Stimulated activated memory B cell treated with anti-CD40 and anti-IgM and Interleukin-4, amounts not matched to agents 10 μg/mL and 1 μg/mL and 100 μg/mL, for 72 hours (primary cell): ENCODE measurements at places on chromosomes 5 and 9.

DNA sequence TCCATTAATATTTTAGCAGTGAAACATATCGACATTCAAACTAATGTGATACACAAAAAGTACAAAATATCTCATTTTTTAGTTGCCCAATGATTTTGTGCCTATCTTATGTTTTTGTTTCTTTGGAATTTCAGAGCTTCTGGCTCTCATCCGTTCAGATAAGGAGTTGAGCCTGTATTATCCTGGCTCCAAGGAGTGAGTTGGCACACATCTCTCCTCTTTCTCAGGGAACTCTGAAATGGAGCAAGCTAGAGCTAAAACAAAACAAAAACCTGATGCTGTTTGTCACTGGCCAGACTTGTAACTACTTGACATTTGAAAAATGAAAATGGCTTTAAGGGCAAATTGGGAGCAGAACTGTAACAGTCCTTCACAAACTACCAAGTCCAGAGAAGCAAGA, 131.3 kb upstream of the SLC28A3 start:
- H3K27ac ChIP-seq = no peak overlapping the region
- no peak overlapping the region for H3K4me3 ChIP-seq
- H3K4me1 ChIP-seq = no peaks in the 10 kb centered on the region
- H3K27me3 ChIP-seq = no peaks in the 10 kb centered on the region

DNA sequence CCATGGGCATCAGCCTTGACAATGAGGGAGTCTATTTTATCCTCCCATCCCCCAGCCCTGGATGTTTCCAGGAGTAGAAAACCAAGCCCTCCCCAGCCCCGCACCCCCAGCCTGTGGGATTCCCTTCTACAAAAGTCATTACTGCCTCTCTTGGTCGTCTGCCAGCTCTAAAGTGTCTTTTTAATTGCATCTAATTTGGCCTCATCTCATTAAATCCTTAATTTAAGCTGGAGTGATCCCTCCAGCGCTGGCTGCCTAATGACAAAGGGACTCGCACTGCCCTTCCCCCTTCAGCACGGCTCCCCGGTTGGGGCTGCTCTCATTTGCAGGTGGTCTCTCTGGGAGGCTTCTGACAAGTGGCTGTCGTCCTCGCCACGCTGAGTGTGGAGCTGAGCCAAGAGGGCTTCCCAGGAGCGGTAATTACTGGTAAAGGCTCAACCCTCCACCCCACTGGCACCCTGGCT, 107.9 kb upstream of the ALDH1B1 start:
- H3K36me3 ChIP-seq = no peaks in the 10 kb centered on the region
- H3K4me3 ChIP-seq = no peak overlapping the region
- no peak for ATAC-seq
- H3K4me1 ChIP-seq = no peaks in the 10 kb centered on the region
- H3K27me3 ChIP-seq = peaks cover 21% of the 10 kb centered on the region

DNA sequence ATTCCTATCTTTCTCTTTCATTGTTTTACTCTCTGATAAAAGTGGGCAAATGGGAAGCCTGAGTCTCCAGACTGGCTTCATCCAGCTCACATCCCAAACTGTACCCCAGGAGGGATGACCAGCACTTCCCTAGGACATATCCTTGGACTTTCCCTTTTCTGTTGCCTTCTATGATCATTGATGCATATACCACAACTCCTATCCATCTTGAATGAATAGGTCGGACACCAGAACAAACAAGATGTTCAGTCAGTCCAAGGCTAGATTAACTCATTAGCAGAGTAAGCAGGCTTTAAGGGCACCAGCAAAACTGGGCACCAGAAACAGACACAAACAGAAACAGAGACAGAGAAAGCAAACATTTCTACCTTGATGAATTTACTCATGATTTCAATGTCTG, 159.1 kb upstream of the RGMB start:
- H3K36me3 ChIP-seq = no peaks in the 10 kb centered on the region
- no peak for ATAC-seq
- H3K27ac ChIP-seq = no peak overlapping the region
- no peaks in the 10 kb centered on the region for H3K4me1 ChIP-seq
- H3K27me3 ChIP-seq = no peaks in the 10 kb centered on the region

DNA sequence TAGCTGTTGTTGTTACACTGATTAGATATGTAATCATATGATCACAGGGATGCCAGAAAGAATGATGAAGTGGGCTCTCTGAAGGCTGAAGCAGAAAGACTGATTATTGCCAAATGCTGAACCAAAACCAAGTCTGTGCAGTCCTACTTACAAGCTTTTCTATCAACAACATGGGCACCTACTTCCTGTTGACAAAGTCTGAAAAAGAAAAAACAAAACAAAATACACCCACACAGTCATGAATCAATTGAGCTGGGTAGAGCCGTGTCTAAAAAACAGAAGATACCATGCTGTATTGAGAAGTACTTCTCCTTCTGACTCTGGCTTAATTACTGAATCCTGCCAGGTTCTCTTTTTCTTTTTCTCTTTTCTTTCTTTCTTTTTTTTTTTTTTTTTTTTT, 363.4 kb downstream of the RAB3C start:
- ATAC-seq = no peak
- H3K27me3 ChIP-seq = peaks cover 21% of the 10 kb centered on the region
- H3K27ac ChIP-seq = no peak overlapping the region
- no peaks in the 10 kb centered on the region for H3K36me3 ChIP-seq
- no peaks in the 10 kb centered on the region for H3K4me1 ChIP-seq
- no peak overlapping the region for H3K4me3 ChIP-seq

GRCh38 chr9:106941916-106942315, 79.0 kb downstream of the ZNF462 start:
- no peak for ATAC-seq
- no peaks in the 10 kb centered on the region for H3K27me3 ChIP-seq
- H3K4me3 ChIP-seq = no peak overlapping the region
- no peaks in the 10 kb centered on the region for H3K4me1 ChIP-seq
- no peak overlapping the region for H3K27ac ChIP-seq

DNA sequence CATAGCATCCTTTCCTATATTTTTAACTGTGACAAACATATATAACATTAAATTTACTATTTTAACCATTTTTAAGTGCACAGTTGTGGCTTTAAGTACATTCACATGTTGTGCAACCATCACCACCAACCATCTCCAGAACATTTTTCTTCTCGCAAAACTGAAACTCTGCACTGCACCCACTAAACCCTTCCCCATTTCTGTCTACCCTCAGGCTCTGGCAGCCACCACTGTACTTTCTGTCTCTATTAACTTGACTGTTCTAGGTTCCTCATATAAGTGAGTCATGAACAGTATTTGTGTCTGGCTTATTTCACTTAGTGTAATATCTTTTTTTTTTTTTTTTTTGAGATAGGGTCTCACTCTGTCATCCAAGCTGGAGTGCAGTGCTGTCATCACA, 25.5 kb downstream of the KCNMB1 start:
- peaks cover 10% of the 10 kb centered on the region for H3K4me1 ChIP-seq
- H3K27ac ChIP-seq = no peak overlapping the region

- H3K4me1 ChIP-seq = peaks cover 29% of the 10 kb centered on the region
- no peak overlapping the region for H3K27ac ChIP-seq
- ATAC-seq = no peak
- H3K36me3 ChIP-seq = peaks cover 38% of the 10 kb centered on the region
- H3K27me3 ChIP-seq = no peaks in the 10 kb centered on the region
- H3K4me3 ChIP-seq = no peak overlapping the region
Observed at GRCh38 chr5:43123887-43124286, 3.2 kb downstream of the ZNF131 start.

GRCh38 chr5:136048966-136049365, 20.2 kb downstream of the TGFBI start:
- no peaks in the 10 kb centered on the region for H3K36me3 ChIP-seq
- no peak overlapping the region for H3K27ac ChIP-seq
- H3K4me1 ChIP-seq = no peaks in the 10 kb centered on the region
- H3K4me3 ChIP-seq = no peak overlapping the region
- ATAC-seq = no peak
- H3K27me3 ChIP-seq = peaks cover 30% of the 10 kb centered on the region
